Activated CD8-positive, alpha-beta memory T cell treated with anti-CD3 and anti-CD28 coated beads, Interleukin-2, amount 50 U/mL, for 4 hours (primary cell): ENCODE measurements at places on chromosomes 5 and 9.

DNA sequence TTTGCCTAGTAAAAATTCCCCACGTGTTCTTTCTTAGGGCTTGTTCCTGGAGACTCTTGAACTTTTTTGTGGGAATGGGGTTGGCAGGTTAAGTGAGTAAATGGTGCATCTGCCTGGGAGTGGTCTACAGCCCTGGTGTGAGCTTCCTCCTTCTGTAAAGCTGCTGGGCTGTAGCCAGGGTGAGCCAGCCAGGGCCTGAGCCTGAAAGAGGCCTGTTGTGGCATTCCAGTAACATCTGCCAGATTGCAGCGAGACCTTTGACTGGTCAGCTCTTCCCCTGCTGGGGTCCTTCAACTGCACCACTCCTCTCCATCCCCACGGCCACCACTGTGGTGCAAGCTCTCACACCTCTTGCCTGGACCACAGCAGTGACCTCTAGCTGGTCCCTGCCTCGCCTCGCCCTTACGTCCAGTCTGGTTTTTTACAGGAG lies 47.5 kb downstream of the SLC22A5 start:
- DNase-seq, result no peak

DNA sequence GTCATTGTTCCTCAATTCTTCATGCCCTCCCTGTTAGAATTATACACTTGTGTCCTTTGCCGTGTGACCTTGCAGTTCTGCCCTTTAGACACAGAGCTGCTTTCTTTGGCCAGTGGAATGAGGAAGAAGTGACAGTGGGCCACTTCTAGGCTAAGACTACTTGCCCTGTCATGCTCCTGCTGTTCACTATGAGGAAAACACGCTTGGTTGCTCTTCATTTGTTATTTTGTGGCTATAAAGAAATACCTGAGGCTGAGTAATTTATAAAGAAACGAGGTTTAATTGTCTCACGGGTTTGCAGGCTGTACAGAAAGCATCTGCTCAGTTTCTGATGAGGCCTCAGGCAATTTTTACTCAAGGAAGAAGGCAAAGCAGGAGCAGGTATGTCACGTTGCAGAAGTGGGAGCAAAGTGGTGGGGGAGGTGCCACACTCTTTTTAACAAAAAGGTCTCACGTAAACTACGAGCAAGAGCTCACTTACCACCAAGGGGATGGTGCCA lies 279.1 kb upstream of the DMAC1 start:
- no peak for DNase-seq

DNA sequence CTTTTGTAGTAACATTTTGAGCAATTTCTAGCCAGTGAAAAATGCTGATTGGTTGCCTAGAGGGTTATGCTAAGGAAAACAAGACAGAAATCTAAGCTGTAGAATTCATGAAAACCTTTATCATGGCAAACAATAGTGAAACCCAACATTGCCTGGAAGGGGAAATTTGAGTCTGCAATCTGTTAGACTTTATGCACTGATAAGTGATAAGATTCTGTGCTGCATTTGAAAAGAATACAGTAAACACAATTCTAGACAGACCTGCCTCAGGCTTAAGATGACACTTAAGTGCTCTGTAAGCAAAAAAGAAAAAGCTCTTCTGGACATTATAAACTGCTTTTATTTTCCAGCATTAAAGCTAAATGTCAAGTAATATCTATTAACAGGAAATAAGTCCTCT lies 519.3 kb downstream of the ISL1 start:
- no peak for DNase-seq

GRCh38 chr5:152556784-152557183 lies 151.7 kb upstream of the NMUR2 start:
- no peak for DNase-seq

DNA sequence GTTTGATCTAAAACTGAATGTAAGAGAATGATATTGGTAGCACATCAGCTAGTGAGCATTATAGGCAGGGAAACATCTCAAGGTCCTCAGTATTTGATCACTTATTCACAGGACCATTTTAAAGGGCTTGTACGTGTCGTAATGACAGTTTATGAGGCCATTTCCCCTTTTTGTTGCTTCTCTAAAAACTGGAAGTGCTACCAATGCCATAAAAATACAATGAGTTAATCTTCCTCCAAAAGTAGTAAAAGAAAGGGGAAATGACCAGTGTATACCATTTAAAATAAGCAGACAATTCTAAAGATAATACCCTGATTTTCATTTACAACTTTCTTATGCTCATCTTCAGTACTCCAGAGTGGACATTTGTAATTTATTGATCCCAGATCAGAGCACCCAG lies 285.8 kb upstream of the PCSK5 start:
- DNase-seq, result no peak

DNA sequence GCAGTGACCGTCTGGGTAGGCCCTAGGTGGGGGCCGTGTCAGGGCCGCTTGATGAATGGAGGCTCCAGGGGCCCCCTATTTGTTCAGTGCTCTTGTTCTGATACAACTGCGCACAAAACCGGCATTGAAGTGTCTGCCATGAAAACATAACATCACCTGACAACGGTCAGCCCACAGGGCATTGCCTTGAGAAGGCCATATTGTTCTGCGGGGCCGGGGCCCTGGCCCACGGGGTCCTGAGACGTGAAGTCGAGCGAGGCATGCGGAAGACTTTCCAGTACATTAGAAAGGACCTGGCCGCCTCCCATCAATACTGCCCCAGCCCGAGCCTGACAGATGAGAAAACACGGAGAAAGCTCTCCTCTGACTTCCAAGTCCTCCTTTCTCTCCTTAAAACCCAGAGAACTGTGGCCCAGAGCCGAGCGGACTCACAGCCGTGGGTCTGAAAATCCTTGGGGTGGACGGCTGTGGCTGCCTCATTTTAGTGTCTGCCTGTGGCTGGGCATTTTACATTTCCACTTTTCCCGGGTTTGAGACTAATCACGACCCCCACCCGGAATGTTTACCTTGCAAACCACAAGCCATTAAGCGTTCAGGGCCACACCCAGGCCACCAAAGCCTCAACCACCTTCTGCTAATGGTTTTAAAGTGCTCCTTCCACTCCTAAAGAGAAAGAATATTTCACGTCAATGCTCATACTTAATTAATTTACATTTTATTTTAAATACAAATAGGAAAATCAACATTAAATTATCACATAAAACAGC lies 391.0 kb upstream of the IRX2 start:
- DNase-seq, result no peak

GRCh38 chr9:4936277-4936676 lies 48.8 kb upstream of the JAK2 start:
- no peak for DNase-seq

DNA sequence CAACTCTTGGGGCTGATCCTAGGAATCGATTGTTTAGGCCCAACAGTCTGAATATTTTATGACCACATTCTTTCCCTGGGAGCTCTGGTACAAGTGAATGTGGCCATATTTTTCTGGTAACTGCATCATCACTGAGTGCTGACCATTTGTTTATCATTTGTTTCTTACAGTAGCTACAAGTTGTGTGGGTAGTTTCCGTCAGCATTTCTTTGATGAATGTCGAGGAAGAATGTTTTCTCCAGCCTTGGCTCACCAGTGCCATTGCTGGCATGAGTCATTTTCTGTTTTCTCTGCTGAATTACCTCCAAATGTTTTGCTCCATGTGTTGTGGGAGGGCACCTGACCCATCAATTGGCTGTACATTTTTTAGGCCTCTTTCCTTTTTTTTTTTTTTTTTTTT lies 14.1 kb upstream of the CARD19 start:
- no peak for DNase-seq

- DNase-seq, result no peak
Observed at GRCh38 chr5:32298059-32298415, 14.7 kb downstream of the MTMR12 start.

- no peak for DNase-seq
Observed at GRCh38 chr9:70603020-70603411, 188.6 kb upstream of the KLF9 start.

GRCh38 chr5:79002374-79002773 lies 17.3 kb upstream of the ARSB start:
- DNase-seq, result no peak

- no peak for DNase-seq
Observed at GRCh38 chr9:17882688-17883594, 304.1 kb downstream of the SH3GL2 start.

DNA sequence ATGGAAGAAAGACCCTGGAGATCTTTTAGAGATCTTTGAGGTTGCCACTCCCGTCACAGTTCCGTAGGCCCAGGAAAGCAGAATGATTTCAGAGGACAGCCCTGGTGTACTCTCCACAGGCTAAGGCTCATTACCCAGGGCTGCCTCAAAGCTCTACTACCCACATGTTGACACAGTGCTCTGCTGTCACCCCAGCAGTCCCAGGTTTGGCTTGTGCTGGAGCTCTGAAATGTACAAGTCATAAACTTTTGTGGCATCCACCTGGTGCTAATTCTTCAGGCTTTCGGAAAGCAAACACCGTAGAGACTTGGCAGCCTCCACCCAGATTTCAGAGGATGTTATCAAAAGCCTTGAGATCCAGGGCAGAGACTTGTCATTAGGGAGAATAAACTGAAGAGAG lies 136.5 kb downstream of the MTRR start:
- DNase-seq, result no peak

DNA sequence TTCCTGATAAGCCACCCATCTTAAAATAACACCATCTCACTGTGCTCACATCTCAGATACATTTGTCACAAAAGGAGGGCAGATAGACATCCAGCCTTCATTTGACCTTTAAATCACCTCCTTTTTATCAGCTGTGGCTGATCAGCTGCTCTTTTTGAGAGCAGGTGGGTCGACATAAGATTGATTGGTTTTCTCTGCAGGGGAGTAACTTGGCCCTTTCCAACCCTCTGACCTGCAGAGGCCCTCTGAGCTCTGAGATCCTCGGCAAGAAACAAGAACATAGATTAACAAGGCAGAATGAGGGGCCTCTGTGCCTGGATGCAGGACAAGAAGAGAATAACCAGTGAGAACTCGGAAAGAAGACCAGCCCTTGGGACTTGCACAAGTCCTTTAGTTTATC lies 33.5 kb upstream of the GLRA1 start:
- no peak for DNase-seq

DNA sequence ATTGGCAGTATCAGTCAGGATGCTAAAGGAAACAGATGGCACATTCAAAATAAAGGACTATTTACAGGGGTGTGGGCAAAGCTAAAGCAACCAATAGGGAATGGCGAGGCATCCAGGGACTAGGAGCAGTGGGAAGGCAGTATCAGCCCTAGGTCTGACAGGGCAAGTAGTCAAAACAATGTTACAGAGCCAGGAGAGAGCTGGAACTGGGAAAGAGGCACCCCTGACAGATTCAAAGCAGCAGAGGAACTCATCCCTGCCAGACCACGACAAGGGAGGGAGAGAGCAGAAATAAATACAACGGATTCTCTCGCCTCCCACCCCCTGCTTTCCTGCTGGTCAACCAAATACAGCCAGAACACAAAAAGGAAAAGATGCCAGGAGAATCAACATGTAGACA lies 371.5 kb downstream of the NR2F1-AS1 start:
- DNase-seq, result no peak

- DNase-seq, result no peak
Observed at GRCh38 chr9:7467186-7467585, 332.4 kb downstream of the DMAC1 start.

GRCh38 chr9:111980398-111980797 lies 83.8 kb downstream of the UGCG start:
- DNase-seq, result no peak

DNA sequence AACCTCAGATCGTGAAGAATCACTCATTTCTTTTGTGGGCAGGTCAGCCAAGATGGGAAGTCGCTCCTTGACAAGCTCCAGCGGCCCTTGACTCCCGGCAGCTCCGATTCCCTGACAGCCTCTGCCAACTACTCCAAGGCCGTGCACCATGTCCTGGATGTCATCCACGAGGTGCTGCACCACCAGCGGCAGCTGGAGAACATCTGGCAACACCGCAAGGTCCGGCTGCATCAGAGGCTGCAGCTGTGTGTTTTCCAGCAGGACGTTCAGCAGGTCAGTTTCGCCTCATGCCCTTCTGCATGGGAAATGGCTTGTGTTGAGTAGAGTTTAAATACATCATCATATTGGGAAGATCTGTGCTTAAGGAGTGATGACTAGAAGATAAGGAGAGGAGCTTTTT lies 173.3 kb downstream of the TRIO start:
- DNase-seq, result no peak

- no peak for DNase-seq
Observed at GRCh38 chr5:129631961-129632360, 115.9 kb upstream of the MINAR2 start.

- DNase-seq, result no peak
Observed at GRCh38 chr9:90201766-90202165, 440.9 kb downstream of the DIRAS2 start.

- DNase-seq, result peak; percentile 77
Observed at GRCh38 chr9:130461218-130461630, 16.5 kb downstream of the ASS1 start.

DNA sequence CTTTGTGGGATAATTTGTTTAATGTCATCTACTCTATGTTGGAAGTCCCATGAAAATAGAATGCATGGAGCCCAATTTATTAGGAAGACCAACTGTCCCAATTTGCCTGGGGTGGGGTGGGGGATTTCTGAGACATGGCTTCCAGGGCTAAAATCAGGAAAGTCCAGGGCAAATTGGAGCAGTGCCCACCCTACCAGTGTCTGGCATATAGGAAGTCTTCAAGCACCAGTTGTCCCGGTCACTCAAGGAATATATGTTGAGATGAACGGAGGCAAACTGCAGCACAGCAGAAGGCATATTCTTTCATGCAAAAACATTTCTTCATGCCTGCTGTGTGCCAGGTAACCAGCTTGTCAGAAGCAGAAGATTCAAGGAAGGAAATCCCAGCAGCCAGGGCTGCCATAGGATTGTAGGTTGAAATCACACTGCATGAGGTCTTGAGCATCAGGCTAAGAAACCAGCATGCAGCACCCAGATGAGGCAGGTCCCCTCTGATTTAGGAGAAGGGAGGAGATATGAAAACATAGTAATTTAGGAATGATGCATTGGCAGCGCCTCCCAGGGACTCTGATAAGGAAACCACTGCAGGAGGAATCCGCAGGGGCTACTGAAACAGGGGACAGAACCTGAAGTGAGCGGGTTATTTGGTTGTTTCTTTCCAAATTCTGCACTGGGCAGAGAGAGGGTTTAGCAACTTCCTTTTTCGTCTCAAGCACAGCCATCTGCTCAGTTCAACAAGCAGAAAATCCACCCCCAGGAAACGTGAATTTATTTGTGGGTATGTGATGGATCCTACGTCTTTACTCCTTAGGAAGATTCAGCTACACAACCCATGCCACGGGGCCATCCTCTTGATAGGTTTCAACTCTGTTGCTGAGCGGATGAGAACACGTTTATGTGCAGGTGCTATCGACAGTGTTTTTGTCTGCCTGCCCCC lies 112.6 kb upstream of the CPEB4 start:
- no peak for DNase-seq

- no peak for DNase-seq
Observed at GRCh38 chr9:124098141-124098905, 86.8 kb downstream of the LHX2 start.

DNA sequence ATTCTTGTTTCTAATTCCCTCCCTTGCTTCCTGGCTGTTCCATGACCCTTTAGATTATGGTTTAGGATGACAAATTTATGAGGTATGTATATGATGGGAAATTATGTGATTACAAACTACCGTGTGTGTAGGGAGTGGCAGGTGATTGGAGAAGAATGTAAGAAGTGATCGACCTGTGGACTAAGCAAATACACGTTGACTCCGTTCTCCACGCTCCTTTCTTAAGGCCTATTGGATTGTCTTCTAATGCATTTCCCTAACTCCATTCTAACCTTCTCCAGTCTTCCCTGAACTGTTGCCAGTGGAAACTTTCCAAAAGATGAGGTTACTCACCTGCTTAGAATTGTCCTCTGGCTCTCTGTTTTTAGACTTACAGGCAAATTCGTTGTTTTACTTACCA lies 36.6 kb downstream of the MVB12B start:
- no peak for DNase-seq
